ENCODE measurements at places on chromosomes 13 and 19.

GRCh38 chr13:36752673-36753072 lies 66.3 kb upstream of the RFXAP start:
- DNase-seq, result no peak

DNA sequence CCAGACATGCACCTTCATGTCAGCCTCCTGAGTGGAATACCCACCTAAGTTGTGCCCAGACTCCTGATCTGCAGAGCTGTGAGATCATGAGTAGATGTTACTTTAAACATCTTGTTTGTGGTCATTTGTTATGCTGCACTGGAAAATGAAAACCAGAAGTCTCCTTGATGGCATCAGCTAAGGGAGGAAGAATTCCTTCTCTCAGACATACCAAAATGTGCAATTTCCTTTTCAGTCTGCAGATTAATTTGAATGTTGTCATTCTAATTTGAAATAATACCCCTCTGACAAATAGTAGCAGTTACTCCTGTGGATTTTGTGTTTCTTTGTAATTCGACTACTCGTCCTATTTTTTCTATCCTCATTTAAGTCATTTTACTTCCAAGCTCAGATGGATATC lies 59.3 kb downstream of the ITGBL1 start:
- no peak for DNase-seq

GRCh38 chr19:45906221-45906620 lies 3.8 kb upstream of the MYPOP start:
- DNase-seq, result no peak

- no peak for DNase-seq
These were observed 7.4 kb downstream of the PTOV1 start for GRCh38 chr19:49858088-49858985.

GRCh38 chr19:16590876-16591802 lies 18.9 kb upstream of the SLC35E1 start:
- DNase-seq, result no peak

DNA sequence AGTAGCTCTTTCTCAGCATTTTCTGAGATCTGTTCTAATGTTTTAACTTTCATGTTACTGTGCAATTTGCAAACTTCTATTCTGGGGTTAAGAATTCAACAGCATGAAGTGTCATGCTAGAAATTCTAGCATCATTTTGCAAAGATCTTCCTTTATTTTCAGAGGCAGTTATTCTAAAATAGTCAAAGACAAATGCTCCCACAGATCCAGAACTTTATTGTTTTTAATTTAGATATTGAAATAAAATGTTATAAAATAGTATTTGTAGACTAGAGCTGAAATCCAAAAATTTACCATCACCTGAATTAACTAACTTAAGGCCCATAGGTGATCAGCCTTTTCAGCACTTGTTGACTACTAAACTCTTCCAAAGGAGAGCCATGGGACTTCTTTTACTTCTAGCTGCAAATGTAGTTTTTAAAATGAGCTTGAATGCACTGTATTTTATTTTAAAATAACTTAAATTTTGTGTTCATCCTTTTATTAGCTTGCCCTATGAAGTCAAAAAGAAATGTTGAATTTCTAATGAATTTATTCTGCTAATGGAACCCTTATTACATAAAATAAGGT lies 3.2 kb downstream of the MAB21L1 start:
- no peak for DNase-seq

DNA sequence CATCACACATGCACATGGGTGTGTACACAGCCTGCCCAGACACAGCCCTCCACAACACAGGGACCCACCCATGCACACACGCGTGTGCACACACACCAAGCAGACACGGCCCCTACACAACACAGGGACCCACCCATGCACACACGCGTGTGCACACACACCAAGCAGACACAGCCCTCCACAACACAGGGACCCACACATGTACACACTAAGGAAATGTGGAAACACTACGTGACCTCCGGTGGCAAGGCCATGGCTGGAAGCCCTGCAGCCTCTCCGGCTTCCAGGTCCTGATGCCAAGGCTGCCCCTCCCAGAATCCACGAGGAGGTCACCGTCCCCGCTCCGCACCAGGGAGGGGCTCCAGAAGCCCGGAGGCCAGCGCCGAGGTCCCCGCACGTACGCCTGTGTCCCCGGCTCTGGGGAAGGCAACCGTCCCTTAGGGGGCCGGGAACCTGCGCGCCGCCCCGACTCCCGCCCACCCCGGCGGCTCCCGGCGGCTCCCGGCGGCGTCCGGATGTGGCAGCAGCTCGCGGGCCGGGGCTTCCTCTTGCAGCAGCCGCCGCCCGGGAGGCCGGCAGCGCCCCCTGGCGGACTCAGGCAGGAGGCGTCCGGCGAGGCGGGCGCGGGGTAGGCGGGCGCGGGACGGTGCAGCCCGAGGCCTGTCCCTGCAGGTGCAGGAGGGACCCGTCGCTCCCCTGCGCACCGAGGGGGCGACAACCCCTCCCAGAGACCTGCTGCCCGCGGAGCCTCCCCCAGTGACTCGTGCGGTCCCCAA lies 29.8 kb upstream of the GRTP1 start:
- DNase-seq, result peak; percentile 86

DNA sequence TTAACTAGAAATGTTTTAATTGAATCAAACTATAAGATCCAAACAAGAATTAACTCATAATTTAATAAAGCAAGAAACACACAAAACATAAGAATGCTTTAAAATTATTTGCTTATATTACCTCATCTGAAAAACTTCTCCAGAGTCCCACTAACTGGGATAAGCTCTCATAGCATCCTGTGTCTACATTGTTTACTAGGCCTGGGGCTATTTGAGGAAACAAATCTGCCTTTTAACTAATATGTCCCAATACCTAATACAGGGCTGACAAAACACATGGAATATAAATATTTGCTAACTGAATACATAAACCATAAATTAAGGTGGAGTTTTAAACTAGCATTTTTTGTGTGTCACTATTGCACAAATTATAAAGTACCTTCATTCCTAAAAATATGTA lies 1399.8 kb upstream of the SLC10A2 start:
- no peak for DNase-seq

GRCh38 chr19:45670670-45671453 lies 2.8 kb downstream of the GIPR start:
- DNase-seq, result peak; percentile 96

DNA sequence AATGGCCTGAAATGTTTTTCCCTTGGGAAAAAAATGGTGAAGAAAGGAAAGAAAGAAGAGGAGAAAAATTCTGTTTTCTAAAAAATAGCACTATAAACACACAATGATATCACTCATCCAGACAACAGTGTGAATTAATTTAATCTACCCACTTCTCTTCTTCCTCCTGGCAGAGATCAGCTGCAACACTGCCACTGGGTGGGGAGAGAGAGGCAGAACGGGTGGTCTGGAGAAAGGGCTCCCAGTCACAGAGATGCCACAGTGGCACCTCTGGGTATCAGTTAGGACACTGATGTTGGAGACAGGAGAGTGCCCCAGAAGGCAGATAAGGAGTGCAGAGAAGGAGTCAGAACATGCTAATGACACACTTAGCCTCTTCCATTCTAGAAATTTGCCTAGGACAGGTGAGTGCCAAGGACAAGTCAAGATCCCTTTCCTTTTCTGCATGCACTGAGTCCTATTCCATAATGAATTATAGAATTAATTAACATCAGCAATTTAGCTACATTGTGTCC lies 168.6 kb downstream of the SUCLA2 start:
- no peak for DNase-seq

GRCh38 chr13:75870397-75870903 lies 234.3 kb downstream of the LMO7 start:
- DNase-seq, result peak; percentile 65

DNA sequence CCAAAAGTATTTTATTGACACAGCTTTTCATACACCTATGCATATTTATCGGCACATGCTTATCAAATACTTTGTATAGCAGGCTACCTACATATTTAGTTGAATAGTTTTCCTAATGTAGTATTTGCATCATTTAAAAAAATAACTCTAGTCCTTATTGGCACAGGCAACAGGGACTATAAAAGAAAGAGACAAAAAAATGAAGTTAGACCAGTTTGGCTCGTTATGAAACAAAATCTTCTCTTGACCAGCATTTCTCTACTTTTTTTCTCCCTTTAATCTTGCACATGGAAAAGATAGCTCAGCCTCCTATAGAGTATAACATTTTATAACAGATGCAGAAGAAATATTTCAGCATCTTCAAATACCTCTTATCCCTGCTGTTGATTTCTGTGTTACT lies 794.8 kb upstream of the MIR17HG start:
- no peak for DNase-seq

DNA sequence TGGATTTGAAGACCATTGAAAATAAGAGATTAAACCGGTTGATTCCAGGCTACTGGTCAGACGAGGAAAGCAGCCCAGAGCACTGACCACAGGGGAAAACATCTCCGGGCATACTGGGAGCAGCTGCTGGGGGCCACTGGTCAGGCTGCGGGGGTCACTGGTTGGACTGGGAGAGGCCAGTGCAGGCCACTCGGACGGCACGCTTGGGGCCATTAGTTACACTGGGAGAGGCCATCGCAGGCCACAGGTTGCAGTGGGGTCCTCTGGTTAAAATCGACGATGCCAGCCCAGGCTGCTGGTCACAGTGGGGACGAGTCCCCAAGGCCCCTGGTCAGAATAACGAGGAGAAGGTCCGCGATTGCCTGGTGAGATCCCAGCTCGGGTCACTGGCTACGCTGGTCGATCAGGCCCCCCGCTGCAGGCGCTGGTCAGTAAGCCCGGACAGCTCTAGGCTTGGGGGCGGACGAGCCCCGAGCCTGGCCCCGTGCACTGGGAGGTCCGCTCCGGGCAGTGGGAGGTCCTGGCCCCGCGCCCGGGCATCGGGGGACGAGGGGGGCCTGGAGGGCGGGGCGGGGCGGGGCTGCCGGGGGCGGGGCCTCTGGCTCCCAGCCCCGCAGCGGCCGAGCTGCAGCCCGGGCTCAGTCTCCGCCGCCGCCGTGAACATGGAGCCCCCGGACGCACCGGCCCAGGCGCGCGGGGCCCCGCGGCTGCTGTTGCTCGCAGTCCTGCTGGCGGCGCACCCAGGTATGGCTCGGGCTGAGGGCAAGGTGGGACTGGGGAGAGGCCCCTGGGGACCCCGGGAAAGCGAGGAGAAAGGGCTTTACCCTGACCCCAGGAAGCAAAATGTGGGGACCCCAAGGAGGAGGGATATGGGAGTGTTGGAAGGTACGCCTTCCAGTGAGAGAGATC lies at the start of gene BCAM:
BCAM (plus strand) TSS at position 641 of the 909 bp plus-strand sequence; CDS start at position 663, 22 bp downstream.
- DNase-seq, result peak; percentile 37

GRCh38 chr13:76053181-76053580 lies 417.1 kb downstream of the LMO7 start:
- DNase-seq, result no peak

DNA sequence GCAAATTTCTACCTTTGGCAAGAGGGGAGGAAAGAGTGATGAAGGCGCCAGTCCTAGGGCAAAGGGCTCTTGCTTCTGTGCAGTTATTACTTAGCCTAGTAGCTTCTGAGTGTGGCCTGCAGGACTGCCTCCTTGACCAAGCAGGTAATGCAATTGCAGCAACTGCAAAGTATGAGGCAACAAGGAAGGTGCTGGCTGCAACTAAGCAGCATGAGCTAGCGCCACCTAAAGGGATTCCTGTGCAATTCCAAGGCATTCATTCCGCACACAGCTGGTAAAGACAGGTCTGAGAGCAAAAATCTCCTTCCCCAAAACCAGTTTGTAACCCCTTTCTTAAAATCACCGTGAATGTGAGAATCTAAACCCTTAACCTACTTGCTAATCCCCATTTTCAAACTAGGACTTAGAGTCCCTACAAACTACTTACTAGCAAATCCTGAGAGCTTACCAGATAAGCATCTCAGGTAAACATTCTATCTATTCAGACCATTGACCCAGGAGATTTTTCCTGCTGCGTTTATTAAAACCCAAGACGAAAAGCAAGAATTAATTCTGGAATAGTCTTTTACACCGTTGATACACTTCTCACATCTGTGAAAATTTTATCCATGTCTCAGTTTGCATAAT lies 62.9 kb downstream of the DCT start:
- peak; percentile 45 for DNase-seq

DNA sequence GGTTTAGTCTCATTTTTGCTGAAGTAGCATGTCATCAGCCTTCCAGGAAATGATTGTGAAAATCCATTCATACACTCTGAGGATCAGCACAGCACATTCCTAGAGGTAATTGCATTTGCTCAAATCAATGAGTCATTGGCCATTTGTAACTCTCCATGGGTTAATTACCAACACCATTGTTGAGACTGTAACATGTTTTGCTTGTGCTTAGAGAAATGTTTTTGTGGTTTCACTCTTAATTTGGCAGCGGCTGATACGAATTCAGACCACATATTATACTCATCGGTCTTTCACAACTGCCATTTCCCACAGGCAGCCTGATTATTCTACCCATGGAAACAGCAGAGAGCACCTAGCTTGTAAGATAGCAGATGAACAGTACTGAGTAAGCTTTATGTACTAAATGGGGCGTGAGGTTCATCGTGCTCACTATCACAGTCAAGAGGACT lies 110.3 kb downstream of the NHLRC3 start:
- peak; percentile 86 for DNase-seq

GRCh38 chr13:65937251-65937650 lies 1292.9 kb downstream of the PCDH9 start:
- DNase-seq, result no peak

- peak; percentile 98 for DNase-seq
These were observed at the start of gene MRPS31 for GRCh38 chr13:40770934-40771618. Gene MRPS31 (minus strand): TSS chr13:40771190. CDS start chr13:40771136, 54 bp downstream.

DNA sequence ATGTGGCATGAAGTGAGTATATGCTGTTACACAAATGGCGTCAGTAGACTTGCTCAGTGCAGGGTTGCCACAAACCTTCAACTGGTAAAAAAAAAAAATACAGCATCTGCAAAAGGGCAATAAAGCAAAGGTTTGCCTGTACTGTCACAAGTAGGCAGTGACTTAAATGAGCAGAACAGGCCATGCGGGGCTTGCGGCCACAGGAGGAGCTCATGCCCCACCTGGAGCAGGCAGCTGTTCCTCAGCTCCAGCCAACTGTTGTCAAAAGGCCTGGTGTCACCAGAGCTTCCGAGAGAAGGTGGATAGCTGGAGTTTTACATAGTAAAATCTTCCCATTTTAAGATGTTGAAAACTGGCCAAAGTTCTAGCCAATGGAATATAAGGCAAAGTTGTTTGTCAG lies 7.7 kb downstream of the ATP7B start:
- DNase-seq, result no peak

- no peak for DNase-seq
These were observed 495.7 kb downstream of the SLITRK1 start for GRCh38 chr13:83386609-83387008.

GRCh38 chr19:47813304-47813994 lies 8.3 kb upstream of the CRX start:
- DNase-seq, result peak; percentile 89

GRCh38 chr13:89923736-89924135 lies 1423.8 kb upstream of the MIR17HG start:
- no peak for DNase-seq

All from OCI-M1 (cell line).